ENCODE measurements at places on chromosomes 2 and 18. TPM values are rescaled to one million over a fixed set of nuclear protein-coding genes. Genes with fewer than 3 reads are reported as not detected.

- ATAC-seq = no peak
Measured at GRCh38 chr2:236107536-236107935, 60.6 kb downstream of the GBX2 start.

DNA sequence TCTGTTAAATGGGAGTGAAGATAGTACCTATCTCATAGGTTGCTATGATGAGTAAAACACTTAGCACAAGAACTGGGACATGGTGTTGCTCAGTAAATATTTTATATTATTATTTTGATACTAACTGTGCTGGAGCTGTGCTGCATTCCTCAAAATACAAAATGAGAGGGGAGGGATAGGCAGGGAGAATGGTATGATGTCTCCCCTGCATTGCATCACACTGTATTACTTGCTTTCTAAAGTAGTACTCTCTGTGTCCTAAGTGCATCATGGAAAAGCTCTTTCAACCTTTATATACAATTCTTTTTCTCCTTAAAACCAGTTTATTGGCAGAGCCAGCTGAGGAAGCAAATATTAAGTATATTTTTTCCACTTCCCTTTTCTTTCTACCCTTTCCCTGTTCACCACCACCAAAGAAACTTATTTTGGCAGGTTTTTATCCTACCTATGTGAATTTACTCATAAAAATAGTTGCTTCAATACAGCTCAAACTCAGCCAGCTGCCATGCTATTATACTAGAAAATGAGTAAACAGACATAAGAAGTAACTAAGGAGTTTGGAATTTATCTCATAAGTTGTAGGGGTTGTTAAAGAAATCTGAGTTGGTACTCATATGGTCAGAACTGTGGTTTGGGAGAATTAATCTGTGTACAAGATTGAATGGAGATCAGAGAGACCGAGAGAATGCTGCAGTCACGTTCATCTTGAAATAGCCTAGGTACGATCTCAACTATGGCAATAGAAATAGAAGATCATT is 60.3 kb downstream of the EHBP1 start:
- no peak for ATAC-seq

DNA sequence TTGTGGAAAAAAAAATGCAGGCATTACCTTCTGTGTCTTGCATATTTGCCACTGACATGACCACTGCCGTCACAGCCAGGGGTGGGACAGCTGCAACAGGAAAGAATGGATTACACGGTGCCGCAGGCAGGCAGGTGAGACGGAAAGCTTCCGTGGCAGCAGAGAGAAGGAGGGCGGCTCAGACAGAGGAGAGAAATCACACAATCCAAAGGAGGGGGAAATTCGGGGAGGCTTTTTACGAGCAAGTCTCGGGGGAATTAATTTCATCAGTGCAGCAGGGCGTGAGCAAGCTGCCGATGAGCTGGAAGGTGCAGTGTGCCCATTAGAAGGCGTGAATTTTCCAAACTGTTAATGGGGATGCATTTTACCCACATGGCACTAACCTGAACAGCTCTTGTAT is 234.8 kb upstream of the PXDN start:
- no peak for ATAC-seq

DNA sequence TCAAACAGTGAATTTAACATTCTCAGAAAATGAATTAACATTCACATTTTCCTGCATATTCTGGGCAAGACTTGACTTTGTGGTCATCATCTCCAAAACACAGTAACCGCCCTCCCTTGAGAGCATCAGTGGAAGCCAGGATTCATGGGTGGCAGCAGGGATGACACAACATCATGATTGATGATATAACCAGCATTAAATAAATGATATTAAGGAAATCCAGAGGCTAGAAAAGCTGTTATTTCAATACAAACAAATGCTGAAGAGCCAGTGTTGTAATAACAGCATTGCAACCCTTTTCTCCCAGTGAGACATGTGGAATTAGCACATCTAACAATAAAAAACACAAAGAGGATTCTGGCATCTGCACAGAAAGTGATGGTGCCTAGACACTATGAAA is 41.1 kb downstream of the CDC42EP3 start:
- ATAC-seq = no peak

UGT1A10 gene
- total RNA-seq = 1.0 TPM

CPLX4 gene
- not detected for total RNA-seq

SPEG gene
- 90.2 TPM for total RNA-seq

GRCh38 chr2:179932786-179933185 is 71.4 kb upstream of the ZNF385B start:
- ATAC-seq = peak; percentile 58

DNA sequence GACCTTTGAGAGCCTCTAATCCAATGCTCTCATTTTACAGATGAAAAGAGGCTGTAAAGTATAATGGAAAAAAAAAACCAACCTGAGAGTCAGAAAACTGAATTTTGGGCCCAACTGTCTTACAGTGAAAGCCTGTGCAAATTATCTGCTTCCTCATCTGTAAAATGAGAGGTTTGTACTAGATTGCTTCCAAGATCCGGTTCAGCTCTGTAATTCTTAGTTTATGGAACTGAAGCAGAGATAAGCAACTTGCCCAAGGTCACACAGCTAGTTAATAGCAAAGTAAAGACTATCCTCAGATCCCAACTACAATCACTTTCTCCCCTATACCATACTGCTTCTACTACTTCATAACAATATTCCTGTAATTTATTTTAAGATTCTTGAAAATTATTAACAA is 6.3 kb downstream of the TLK1 start:
- ATAC-seq = no peak
